ENCODE measurements at places on chromosomes 3 and 15.
A peak's percentile ranks its signal among the peaks of the same experiment; 100 is the strongest.

GRCh38 chr3:123757281-123757940 lies 126.7 kb downstream of the MYLK start:
- DNase-seq, result no peak

DNA sequence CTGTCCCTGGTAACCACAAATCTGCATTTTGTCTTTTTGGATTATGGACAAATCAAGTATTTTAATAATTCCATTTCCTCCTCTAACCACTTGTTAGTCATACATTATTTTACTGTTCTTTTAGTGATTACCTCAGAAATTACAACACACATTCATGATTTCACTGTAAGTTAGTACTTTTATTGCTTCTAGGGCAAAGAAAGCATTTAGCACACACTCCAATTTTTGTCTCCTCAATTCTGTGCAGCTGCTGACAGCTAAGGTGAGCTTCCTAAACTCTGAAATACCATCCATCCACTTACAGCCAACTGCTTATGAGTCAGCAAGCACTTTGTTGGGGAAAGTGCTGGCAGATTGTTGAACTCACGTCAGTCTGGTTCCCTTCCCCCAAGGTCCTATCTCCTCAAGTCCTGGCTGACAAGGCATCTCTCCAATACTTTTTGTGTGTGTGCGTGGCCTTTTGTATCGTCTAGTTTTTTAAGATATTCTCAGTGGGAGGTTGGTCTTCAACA lies 49.4 kb upstream of the TNFAIP8L3 start:
- no peak for DNase-seq

GRCh38 chr3:132972333-132972732 lies 65.9 kb upstream of the TMEM108 start:
- DNase-seq, result no peak

GRCh38 chr3:163490119-163490518 lies 1588.2 kb downstream of the SI start:
- no peak for DNase-seq

DNA sequence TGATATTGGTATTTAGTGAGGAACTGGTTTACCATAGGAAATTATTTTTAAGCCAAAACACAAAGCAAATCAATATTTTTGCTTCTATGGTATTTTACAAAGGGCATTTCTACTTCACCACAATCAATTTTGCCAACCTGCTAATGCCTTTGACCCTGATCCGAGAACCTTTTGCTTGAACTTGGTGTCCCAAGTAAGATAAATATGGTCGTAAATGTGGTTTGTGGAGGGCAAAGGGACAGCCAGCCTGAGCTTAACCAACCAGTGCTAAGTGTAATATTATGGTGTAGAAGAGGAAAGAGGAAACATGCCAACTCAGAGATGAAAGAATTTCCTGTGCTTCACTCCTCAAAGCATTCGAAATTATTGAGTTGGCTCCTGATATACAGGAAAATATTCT lies 148.4 kb downstream of the C3orf38 start:
- DNase-seq, result no peak

GRCh38 chr15:40239404-40239692 lies 485 bp downstream of the PAK6 start:
- no peak for DNase-seq

DNA sequence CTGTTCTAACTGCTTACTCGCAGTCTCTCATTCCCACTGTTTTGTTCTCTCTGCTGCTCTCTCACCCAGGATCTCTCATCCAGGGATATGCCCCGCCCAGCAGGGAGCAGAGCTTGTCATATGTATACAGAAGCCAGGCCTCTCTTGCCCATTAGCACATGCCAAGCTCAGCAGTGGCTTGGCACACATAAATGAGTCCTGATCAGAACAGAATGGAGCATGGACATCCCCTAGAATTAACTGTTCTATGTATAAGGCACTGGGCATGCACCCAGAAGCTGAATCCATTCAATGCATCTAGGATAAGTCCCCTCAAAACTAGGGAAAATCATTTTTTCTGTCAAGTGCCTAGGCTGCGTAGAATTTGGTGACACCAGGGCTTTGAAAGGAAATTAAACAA lies 61.6 kb downstream of the IGSF11 start:
- no peak for DNase-seq

- DNase-seq, result no peak
These were observed 41.6 kb downstream of the PIK3CA start for GRCh38 chr3:179189759-179190158.

GRCh38 chr15:98909968-98910885 lies 97.4 kb downstream of the PGPEP1L start:
- no peak for DNase-seq

DNA sequence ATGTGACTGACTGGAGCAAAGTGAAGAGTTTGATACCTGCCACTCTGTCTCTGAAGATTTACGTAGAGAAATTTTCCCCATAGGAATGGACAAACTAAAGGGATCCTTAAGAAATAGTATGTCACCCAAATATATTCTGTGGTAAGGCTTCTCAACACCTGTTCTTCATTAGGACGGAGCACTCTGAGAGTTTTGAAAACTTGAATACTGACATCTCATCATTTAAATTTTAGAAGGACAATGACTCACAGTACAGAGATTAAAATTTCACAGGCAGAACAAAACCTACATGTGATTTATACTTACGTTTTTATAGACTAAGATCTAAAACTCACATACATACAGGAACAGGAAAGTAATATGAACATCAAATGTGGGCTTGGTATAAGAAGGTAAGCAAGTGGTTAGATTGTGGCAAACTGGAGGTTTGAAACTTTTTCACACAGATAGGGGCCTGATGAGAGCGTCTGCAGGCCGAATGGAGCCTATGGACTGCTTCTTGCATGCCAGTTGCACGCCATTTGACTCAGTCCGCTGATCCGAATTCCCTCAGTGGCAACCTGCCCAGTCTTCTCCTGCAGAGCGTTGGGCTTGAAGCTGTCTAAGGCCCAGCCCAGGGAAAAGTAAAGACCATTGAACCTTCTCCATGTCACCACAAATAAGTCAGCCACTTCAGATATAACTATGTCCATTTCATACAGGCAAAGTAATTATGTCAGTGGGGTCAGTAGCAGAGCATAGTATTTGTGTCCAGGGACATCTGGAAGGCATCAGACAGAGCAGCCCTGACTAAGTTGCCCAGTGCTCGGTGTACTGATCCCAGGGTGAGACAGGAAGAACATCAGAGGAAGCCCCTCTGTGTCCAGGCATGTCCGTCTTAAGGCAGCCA lies 45.7 kb downstream of the ZBTB38 start:
- DNase-seq, result peak; percentile 35

DNA sequence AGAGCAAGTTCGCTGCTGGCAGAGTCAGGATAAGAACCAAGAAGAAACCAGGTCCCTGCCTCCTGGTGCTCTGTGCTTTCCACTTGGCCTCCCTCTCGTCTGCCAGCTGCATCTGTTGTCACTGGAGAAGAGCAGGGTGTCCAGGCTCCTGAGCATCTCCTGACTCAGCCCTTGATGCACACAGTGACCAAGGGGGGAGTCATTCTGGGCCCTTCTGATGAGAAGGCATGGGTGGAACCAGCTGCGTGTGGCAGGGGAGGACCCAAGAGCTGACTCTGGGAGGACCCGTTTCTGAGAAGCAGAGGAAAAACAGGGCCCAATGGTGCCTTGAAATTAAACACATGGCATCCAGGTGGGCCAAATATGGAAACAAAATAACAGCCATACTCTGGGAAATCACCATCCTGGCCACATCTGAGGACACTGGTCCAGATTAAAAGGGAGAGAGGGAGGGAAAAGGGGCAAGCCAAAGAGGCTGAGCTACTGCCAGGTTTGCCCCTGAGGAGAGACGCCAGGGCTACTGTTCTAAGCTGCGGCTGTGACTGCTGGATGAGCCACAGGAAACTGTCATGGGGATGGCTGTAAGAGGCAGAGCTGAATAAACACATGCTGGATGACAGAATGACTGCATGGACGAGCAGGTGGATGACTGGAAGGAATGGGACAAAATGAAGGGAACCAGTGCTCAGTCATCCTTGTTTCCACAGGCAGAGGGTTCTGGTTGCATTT lies 58.1 kb upstream of the CA12 start:
- DNase-seq, result no peak

GRCh38 chr15:25775317-25775912 lies 87.7 kb downstream of the ATP10A start:
- no peak for DNase-seq

GRCh38 chr3:71039332-71039731 lies 544.2 kb downstream of the FOXP1 start:
- no peak for DNase-seq

DNA sequence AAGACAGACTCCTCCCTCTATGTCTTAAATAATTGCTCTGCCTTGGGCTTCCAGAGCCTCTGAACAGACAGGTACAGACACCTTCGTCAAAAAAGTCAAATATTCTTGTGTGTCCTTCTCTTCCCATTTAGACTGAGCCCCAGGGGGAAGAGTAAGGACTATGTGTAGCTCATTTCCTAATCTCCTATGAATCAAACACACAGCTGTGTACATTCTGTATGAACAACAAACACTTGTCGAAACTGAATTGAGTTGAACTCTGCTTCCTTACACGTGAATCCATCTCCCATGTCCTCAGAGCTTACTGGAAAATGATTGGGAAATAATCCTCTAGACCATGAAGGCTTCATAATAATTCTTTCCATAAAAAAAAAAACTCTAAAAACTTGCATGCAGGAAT lies 80.8 kb downstream of the MOBP start:
- DNase-seq, result no peak

DNA sequence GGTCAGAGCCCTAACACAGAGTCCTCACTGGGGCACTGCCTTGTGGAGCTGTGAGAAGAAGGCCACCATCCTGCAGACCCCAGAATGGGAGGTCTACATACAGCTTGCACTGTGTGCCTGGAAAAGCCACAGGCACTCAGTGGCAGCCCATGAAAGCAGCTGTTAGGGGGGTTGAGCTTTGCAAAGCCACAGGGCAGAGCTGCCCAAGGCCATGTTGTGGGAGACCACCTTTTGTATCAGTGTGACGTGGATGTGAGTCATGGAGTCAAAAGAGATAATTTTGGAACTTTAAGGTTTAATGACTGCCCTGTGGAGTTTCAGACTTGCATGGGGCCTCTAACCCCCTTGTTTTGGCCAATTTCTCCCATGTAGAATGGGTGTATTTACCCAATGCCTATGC lies 52.9 kb upstream of the TPRG1 start:
- DNase-seq, result no peak

DNA sequence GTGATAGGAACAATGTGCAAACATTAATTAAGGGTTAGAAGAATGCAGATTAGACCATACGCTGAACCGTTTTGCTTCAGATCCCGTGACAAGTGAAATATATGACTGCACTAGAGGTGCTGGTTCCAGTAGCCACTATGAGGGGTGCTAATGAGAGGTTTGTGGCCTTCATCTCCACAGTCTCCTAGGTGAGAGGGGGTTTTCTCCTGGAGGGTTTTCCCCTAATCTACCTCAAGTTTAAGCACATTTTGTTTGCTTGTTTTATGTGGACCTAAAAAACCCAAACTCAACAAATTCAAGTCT lies 13.7 kb upstream of the SHF start:
- no peak for DNase-seq

DNA sequence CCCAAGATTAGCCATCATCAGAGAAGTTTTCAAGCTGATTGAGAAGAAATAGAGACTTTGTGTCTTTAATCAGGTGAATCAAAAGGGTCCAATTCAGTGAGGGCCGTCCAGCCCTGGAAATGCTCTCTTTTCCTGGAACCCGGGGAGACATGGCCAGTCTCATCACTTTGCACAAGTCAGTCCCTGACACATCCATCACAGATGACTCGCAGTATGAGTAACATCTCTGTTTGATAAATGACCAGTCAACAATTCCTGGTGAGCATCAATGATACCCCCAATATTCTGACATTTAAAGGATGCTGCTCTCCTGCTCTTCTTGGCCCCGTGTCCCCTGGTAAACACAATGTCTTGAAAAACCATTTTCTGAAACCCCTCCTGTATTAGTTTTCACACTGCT lies 26.7 kb downstream of the C3orf20 start:
- no peak for DNase-seq

DNA sequence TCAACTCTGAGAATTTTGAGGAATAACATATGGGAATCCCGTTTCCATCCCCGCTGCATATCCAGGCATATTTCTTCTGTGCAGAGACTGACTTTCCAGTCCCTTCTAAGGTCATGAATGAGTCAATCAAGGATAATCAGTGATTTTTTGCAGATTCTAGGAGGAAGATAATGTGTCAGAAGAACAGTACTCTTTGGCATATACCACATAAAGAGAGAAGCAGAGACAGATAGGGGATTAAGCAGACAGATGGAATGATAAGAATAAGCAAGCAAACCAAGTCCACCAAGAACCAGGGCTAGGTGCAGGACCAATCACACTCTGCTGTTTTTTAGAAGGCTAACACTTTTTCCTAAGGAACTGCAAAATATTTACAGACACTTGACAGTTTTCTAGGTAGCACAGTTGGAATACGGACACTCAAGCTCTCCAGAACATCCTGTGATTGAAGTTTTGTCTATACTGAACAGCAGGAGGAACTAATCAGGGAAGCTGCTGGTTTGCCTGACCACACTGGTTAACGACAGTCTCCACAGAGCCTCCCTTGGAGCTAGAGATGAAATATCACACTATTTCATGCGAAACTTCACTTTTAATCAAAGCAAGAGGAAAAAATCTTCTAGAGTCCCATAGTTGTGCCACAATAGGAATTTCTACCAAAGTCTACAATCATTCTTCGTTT lies 450.0 kb upstream of the KCNMB2 start:
- DNase-seq, result no peak

GRCh38 chr15:75125935-75126334 lies 75.7 kb upstream of the C15orf39 start:
- DNase-seq, result no peak

GRCh38 chr3:53711387-53711786 lies 134.8 kb downstream of the CHDH start:
- DNase-seq, result no peak

- no peak for DNase-seq
These were observed 309.5 kb downstream of the THSD4 start for GRCh38 chr15:71424765-71425164.

DNA sequence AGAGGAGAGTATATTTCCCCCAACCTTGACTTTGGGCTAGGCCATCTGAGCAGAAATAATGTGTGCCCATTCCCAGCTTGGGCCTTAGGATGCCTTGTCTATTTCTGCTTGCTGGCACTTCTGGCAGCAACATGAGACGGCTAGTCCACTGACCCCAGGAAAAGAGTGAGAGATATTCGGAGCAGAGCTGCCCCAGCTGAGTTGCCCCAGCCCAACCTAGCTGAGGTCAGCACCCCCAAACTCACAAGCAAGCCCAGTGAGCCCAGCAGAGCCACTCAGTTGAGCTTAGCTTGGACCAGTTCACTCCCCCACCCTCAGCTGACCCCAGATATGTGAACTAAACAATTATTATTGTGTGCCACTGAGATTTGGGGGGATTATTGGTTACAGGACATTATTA lies 20.2 kb downstream of the ITGA11 start:
- DNase-seq, result peak; percentile 46

DNA sequence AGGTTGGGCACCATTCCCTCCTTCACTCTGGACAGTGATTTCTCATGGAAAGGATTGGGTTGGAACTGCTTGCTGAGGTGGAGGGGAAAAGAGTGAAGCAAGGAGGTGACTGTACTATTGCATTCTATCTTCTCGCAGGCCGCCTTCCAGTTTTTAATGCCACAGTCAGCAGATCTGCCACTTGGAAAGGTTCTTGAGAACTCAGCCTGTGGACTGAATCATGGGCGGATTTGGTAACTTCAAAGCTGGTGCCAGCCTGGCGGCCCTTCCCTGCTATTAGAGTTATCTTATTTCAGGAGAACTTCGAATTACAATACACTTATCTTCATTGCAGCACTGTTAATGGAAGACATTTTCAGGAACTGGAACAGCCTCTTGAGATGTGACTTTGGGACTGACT lies 23.1 kb upstream of the SLC28A2 start:
- DNase-seq, result no peak

GRCh38 chr3:176651622-176652021 lies 545.7 kb downstream of the TBL1XR1 start:
- no peak for DNase-seq

- no peak for DNase-seq
These were observed 32.3 kb upstream of the DUSP7 start for GRCh38 chr3:52088445-52089367.

All from activated naive CD4-positive, alpha-beta T cell treated with anti-CD3 and anti-CD28 coated beads, Interleukin-2, amount 50 U/mL, for 72 hours (primary cell).